ENCODE measurements at places on chromosomes 2 and 18.

DNA sequence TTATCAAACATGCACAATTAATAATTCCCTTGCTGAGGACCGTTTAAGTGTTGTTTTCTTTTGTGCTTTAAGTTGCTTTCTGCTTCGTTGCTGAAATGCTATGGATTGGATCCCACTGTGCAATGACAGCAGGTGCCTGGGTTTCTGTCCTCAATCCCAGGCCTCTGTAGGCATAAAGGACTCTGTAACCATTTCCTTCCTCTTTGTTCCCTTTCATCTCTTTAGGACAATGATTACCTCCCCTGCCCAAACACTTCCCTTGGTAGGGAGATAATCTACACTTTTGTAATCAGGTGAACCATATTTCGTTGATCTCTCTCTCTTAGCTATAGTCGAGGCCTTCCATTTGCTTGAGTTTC is 58.6 kb upstream of the LYPD6B start:
- DNase-seq, result no peak

GRCh38 chr2:215793747-215794595 is 219.4 kb downstream of the MREG start:
- DNase-seq, result peak; percentile 92

- no peak for DNase-seq
Measured at GRCh38 chr2:203861197-203861596, 6.4 kb upstream of the CTLA4 start.

DNA sequence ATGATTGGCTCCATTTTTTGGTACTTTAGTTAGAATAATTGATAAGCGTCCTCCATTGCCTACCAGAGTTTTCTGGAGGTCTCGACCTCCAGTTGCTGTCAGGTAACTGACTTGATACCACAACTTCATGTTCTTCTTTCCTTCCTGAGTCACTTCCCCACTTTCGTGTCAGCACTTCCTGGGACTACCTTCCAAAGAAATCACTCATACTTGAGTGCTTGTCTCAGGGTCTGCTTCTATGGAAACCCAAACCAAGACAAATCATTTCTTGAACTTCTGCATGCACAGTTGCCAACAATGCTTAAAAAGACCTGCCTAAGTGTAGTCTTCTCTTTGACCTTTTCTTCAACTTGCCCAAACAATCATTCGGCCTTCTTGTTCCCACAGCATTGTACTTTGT is 210.3 kb upstream of the ETAA1 start:
- peak; percentile 37 for DNase-seq

- DNase-seq, result no peak
Measured at GRCh38 chr2:7962161-7962560, 719.7 kb upstream of the ID2 start.

DNA sequence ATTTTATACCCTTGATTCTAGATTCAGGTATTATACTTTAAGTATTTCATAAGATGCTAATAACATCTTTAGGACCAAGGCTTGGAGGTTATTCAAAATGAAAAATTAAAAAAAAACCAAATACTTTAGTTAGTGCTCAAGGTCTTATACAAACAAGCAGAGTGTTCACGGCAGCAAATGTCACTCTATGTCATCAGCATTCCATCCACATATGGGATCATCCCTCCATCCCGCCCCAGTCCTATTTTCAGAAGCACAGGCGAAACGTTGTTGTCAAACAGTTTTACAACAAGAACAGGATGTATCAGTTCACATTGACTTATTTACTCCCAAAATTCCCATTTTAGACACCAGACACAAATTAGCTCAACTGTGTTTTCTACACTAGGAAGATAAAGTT is 83.7 kb downstream of the DSEL start:
- no peak for DNase-seq

DNA sequence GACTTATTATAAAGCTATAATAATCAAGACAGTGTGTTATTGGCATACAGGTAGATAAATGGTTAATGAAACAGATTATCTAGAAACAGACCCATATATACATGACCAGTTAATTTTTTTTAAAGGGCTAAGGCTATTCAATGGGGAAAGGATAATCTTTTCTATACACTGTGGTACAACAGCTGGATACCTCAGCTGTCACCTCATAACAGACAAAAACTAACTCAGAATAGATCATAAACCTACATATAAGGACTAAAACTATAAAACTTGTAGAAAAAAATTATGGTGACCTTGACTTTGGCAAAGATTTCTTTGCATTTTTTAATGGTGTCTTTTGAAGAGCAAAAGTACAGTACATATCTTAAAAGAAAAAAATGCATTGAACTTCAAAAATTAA is 30.2 kb downstream of the MAP3K2 start:
- no peak for DNase-seq

DNA sequence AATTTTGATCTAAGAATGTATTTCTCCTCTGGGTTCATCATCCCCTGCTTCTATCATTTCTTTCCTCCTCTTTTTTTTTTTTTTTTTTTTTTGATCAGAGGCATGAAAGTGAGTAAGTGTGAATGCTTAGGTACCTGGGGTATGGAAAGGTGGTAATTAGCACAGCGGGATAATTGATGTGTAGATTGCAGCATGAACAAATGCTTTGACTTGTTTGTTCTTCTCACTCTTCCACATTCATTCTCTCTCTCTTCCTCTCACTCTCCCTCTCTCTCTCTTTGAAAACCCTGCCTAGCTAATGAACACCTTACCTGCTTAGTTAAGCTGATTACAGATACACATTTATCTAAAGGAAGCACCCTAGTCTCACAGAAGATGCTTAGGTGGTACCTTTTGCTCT is 74.7 kb downstream of the ZEB2 start:
- no peak for DNase-seq

DNA sequence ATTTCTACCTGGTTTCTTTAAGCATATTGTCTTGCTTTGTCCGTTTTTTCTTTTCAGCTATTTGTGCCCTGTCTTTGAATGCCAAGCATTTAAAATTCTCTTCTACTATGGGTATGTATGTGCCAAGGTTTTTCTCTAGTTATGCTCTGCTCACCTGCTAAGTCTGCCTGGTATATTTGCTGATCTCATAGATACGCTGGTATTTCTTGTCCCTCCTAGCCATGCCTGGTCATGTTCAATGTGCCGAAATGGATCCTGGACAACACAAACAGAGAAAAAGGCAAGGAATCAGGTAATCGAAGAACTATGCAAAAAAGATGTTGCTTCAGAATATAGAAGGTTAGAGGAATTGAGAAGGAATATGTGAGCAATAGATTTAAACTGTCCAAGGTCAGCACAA is 14.9 kb upstream of the KDM3A start:
- peak; percentile 84 for DNase-seq

GRCh38 chr2:203714112-203714511 is 7.7 kb downstream of the CD28 start:
- DNase-seq, result no peak

GRCh38 chr2:171365778-171366177 is 68.0 kb downstream of the METTL8 start:
- DNase-seq, result no peak

- DNase-seq, result no peak
Measured at GRCh38 chr2:231627384-231628120, 34.9 kb downstream of the TEX44 start.

Measured in epithelial cell of esophagus (primary cell).